ENCODE measurements at places on chromosomes 4 and X.
A peak's percentile ranks its signal among the peaks of the same experiment; 100 is the strongest.

GRCh38 chr4:48752726-48753125 is 27.4 kb downstream of the FRYL start:
- DNase-seq, result no peak

DNA sequence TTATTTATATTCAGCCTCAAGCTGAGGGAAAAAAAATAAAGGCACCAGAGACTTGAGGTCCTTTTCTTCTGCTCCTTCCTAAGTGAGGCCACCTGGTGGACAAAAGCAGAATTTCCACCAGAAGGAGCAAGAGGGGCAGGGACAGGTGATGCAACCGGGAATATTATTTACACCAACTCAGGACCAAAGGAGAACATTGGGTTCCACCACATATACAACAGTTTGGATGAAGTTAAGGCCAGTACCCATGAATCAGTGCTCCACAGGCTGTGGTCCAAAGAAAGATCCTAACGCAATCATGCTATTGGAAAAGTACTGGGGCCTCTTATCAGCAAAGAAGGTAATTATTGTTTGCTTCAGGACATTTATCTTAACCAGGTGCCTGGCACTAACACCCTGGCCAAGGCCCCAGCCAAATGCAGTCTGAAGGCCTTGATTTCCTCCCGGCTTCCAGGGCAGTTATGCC is 57.4 kb downstream of the TSC22D3 start:
- DNase-seq, result peak; percentile 73

DNA sequence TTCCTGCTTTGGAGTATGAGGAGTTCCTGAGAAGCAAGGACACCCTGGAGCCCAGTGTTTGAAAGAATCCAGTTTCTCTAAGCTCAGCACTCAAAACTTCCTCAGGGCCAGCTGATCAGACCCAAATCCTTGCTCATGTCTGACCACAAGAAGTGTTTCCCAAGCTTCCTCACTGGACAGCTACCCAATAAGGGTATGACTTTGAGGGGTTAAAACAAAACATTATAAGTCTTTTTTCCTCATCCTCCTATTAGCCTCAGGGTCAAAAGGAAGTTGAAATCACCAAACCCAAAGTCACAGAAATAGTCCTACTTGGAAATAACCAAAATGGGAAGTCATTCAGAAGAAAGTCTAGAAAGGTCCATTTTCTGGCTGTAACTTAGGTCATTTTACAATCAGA is 13.7 kb downstream of the ZBTB33 start:
- DNase-seq, result no peak

DNA sequence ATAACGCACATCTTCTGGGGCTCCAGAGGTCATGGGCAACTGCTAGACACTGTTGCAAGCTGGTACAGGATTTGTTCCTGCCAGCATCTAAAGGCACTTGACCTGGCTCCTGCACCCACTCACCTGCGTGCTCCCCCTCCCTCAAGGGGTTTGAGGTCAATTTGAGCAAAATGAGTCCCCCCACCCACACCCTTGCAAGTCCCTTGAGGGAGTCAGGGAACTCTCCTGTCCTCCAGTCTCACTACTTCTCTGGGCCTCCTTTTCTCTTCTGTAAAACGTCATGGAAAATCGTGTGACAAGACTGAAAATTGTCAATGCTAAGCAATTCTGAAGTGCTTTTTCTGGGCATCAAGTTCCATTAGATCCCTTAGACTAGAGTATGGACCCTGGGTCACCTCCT is 39.9 kb upstream of the PGK1 start:
- no peak for DNase-seq

DNA sequence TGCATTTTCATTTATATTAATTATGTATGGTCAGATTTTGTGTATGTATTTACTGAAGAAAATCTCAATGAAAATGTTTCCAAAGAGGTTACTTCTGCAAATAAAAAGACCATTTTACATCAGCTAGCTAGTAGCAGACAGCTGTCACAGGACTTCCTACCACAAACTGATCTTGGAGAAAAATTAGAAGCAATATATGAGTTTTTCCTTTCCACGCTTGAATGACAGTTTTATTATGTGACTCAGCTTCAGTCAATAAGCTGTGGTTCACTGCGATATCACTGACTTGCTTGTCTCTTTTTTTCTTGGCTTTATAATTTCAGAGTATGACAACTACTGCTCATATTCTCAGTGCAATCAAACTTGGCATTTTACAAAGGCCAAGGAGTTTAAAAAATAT is 787.4 kb upstream of the GALNTL6 start:
- no peak for DNase-seq

- no peak for DNase-seq
These were observed 54.7 kb downstream of the CNGA2 start for GRCh38 chrX:151789179-151789800.

GRCh38 chr4:132564920-132565319 is 584.2 kb upstream of the PCDH10 start:
- DNase-seq, result no peak

DNA sequence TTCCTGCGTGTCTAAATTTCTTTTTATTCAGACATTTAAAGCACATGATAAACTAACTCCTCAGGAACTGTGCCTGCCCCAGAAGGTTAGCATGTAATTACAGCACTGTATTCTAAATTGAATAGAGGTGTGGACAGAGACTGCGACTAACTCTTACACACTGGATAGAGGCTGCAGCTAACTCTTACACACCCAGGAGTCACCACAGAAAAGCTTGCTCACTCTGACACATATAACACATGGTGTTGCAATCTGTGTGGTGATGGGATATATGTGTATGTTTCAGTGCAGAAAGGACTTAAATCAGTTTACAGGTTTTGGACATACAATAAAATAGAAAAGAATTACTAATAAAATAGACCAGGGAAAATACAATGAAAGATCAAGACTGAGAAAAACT is 41.5 kb downstream of the SMAD1 start:
- no peak for DNase-seq

- DNase-seq, result no peak
These were observed 60.6 kb upstream of the WWC2 start for GRCh38 chr4:183038436-183038835.

DNA sequence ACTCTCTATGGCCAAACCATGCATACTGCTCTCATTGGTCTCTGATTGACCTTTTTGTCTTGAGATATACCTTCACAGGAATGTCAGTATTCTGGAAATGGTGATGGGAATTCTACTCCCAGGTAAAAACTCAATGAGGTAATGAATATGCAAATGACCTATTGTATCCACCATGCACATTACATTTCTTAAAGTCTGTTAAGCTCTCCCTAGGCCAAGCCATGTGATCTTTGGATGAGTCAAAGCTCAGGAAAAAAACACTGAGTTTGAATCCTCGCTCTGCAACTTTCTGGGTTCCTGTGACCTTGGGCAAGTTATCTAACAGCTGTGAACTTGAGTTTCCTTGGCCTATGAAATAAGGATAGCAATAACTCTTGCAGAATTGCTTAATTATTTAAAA is 175.4 kb downstream of the PPP1R2C start:
- no peak for DNase-seq

DNA sequence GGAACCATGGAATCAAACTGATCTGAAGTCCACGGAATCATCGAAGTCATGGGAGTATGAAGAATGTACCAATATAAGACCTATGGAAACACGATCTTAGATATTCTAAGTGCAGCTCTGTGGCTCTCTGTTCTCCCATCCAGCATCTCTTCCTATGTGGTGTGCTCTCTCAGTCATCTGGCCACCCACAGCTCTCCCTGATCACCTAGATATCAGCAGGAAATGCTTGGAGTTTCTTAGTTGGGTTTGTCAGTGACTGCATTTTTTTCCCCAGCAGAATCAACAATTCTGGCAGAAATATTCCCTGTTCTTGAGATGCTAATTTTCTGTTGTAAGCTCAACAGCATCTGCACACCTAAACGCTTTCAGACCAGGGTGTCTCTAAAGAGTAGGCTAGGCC is 94.1 kb downstream of the GC start:
- no peak for DNase-seq

GRCh38 chrX:148500423-148501385 is at the start of gene AFF2:
Gene AFF2 (plus strand): TSS chrX:148500617. CDS start chrX:148501098, 481 bp downstream.
- DNase-seq, result peak; percentile 62

DNA sequence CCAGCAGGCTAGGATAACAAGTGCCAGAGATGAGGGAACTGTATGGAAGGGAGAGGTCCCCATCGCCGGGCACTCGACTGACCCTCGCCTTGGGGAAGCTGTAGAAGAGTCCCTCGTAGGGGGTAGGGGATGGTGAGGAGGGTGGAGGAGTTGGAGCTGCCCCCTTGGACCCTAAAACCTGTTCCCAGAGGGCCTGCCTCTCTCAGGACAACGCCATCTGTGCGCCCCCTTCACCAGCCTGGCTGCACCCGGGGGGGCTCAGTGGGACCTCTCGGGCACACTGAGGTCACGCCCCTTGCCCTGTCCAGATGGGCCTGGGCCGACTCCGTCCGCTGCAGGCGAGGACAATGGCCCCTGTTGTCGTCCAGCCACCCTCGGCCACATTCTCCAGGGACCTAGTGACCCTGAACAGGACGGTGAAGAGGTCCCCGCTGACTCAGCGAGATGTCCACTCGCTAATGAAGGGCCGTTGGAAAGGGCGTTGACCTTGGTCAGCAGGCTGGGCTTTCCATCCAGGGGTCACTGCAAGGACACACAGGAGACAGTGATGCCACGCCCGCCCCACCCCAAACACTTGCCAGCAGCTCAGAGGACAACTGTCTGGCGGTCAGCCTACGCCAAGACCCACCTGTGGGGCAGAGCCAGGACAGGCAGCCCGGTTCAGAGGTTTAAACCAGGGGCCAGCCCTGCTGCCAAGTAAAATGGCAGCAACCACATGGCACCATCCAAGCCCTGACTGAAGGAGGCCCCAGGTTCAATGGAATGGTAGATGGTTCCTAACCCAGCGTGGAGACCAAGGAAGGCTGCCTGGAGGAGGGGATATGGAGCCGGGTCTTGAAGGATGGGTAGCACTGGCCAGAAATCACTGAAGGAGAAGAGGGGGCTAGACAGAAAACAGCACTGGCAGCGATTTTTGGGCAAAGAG is 51.2 kb downstream of the HMX1 start:
- no peak for DNase-seq

DNA sequence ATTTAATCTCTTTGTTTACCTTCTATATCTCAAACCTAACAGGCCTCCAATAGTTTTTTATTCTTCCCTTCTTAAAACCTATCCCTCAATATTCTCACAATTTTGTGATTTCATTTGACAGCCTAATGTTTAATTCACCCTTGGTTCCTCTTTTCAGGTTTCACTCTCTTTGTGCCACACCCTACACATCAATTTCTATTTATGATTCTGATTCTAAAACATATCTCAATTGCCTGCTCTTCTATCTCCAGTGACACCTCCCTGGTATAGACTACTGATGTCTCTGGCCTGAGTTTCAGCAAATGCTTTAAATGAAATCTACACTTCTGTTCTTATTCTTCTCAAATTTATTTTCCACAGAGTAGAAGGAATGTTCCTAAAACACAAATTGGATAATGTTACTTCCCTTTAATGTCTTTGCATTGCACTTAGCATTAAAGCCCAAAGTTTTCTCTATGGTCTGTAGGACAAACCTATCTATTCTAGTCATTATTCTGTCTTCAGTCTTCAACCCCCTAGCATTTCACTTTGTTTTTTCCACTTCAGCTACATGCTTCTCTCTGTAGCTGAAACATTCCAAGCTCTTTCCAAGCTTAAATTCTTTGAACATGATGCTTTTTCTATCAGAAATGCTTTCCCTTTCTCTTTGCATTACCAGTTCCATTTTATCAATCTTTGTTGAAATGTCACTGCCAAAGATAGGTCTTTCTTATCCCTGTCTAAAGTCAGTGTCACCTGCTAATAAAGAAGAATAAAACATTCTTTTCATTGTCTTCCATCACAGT is 622.0 kb downstream of the CENPC start:
- DNase-seq, result no peak

GRCh38 chr4:2412534-2412884 is 5.9 kb downstream of the ZFYVE28 start:
- DNase-seq, result no peak

DNA sequence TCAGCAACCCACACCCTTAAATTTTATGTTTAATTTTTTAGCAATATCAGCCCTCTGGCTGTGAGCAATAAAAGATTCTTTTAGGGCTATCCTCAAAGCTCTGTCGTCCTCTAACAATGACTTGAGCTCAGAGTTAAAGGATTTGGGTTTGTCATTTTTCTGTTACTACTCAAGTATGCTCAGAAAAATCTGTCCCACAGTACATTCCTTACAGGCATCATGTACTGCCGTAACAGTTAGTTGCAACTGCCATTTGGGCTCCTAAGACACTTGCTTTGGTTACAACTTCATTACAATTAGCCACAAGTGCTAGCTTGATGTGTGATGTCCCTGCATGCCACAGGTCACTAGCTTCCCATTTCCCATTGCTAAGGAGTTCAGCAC is 33.2 kb downstream of the COQ2 start:
- no peak for DNase-seq
